ENCODE measurements at places on chromosomes 4 and X.
A peak's percentile ranks its signal among the peaks of the same experiment; 100 is the strongest.

- DNase-seq: no peak
Measured at GRCh38 chrX:38538134-38538533, 23.2 kb upstream of the TSPAN7 start.

- no peak for DNase-seq
Measured at GRCh38 chr4:141130947-141131605, 2.2 kb downstream of the RNF150 start.

DNA sequence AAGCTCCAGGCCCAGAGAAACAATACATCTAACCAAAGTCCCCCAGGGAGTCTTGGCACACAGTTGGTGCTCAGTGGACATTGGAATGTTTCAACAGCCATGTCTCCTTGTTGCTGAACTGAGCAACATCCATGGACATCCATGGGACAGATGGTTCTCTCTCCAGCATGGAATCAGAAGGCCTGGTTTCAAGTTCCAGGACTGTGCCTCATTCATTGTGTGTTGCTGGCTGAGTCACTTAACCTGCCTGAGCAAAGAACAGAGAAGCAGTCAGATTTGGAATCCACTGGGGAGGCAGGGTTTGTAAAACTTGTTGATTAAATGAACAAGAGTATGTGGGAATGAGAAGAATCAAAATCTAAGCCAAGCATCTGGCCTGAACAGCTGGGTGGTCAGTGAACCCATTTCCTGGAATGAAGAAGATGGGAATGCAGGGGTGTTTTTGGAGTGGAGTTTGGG, 147.9 kb downstream of the CHIC2 start:
- no peak for DNase-seq

DNA sequence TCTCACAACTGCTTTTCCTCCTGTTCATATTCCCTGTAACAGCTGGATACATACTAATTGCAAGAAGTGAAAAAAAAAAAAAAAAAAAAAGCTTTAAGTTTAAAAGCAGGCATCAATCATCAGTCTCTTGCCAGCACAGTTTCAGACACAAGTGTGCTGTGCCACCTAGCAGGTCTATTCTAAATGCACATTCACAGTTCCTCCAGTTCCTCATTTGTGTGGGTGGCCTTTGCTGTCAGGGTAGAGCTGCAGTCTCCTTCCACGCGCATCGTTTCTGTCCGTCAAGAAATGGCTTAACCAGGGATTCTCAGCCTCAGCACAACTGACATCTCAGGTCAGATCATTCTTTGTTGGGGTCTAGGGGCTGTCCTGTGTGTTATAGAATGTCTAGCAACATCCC, 61.6 kb downstream of the SCML1 start:
- no peak for DNase-seq

DNA sequence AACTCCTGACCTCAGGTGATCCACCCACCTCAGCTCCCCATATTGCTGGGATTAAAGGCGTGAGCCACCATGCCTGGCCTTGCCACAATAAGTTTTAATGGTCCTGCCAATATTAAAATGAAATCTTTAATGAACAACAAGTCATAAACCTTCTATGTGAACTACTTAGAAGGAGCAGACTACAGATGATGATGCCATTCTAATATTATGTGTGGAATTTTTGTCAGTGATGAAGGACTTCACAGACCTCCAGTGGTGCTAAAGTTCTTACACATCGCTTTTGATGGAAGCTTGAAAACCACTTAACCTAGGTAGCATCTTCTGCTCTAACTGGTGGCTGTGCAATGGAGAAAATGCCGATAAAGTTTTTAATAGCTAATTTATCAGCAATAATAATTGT, 331.4 kb downstream of the CCSER1 start:
- DNase-seq: no peak

DNA sequence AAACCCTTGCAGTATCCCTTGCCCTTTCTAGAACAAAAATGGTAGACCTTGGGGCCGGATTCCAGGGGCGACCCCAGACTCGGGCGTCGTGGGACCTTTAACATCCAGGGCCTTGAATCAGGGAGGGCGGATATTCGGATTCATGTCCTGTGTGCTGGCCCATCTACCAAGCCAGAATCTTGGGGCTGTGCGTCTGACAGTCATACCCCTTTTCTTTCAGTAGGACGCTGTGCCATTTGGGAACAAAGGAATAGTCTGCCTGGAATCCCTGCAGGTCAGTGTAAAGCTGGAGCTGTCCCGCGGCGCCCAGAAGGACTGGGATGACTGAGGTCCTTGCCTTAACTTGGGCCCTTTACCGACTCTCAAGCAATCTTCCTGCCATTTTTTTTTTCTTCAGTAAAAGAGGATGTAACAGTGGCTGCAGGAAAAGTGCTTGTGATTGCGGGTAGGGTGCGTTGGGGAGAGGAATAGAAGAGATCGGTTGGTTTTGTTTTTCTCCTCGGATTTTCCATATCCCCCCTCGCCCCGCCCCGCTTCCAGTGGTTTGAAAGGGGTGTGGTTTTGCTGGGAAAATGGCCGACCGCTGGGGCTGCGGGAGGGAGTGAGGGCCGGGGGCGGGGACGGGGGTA, 518 bp downstream of the ARMCX1 start:
- peak; percentile 19 for DNase-seq

DNA sequence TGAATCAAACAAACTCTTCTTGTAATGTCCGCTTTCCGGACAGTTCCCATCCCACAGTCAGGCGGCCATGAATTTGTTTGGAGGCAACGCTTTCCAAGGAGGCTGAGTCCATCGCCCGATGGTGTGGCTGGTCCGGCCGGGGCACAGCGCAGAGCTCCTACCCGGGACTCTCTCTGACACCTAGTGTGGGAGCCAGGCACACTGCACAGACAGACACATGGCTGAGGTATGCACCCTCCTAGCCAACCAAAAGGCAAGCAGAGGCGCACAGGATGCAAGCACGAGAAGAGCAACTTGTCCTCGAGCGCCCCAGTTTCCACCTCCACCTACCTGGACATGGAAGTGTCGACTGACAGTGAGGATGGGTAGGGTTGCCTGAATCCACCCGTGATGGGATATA, 87.5 kb downstream of the LEF1 start:
- no peak for DNase-seq

GRCh38 chr4:6574747-6575502, at the start of gene MAN2B2:
Gene MAN2B2, plus strand, starts transcription at chr4:6575189. Its CDS starts 22 bp downstream, at chr4:6575211.
- peak; percentile 97 for DNase-seq

- no peak for DNase-seq
Measured at GRCh38 chr4:150938873-150939499, 76.1 kb downstream of the LRBA start.

- no peak for DNase-seq
Measured at GRCh38 chr4:148259841-148260240, 182.4 kb downstream of the NR3C2 start.

- DNase-seq: no peak
Measured at GRCh38 chr4:127406187-127406586, 226.6 kb upstream of the INTU start.

DNA sequence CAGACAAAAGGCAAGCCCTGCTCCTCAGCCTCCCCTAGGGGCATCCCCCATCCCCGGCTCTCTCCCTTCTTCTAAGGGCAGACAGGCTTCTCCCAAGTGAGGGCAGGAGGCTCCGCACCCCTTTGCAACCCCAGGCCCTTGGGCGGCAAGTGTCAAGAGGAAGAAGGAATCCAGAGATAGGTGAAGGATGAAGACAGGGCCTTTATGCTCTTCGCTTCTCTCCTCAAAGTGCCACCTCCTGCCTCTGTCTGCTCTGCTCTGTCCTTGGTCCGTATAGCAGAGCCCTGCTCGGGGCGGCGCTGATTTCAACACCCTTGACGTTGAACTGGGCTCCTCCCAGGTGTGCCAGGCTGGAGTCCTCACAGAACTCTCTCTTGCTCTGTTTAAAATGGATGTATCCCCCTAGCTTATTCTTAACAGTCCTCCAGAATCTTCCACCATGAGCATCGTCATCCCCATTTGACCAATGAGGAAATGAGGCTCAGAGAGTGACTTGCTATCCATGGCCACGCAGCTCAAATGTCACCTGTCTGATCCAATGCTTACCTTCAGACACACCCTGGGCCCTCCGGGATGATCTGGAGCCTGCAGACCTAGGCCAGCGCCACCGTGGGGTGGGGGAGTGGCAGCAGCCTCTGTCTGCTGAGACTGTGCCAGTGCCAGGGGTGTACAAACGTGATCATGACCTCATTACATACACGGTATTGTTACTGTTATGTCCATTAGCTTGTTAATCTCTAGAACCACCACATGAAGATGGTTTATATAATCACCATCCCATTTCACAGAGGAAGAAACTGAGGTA, 99.8 kb downstream of the PHKA2 start:
- no peak for DNase-seq

- no peak for DNase-seq
Measured at GRCh38 chrX:118577041-118577440, 81.4 kb downstream of the DOCK11 start.

GRCh38 chr4:54553001-54553400, 104.8 kb upstream of the KIT start:
- DNase-seq: no peak

- DNase-seq: no peak
Measured at GRCh38 chr4:33064238-33064637, 2344.1 kb downstream of the PCDH7 start.

- DNase-seq: no peak
Measured at GRCh38 chr4:183831683-183832082, 73.4 kb upstream of the STOX2 start.

- DNase-seq: no peak
Measured at GRCh38 chr4:119314356-119314755, 7.6 kb downstream of the FABP2 start.

DNA sequence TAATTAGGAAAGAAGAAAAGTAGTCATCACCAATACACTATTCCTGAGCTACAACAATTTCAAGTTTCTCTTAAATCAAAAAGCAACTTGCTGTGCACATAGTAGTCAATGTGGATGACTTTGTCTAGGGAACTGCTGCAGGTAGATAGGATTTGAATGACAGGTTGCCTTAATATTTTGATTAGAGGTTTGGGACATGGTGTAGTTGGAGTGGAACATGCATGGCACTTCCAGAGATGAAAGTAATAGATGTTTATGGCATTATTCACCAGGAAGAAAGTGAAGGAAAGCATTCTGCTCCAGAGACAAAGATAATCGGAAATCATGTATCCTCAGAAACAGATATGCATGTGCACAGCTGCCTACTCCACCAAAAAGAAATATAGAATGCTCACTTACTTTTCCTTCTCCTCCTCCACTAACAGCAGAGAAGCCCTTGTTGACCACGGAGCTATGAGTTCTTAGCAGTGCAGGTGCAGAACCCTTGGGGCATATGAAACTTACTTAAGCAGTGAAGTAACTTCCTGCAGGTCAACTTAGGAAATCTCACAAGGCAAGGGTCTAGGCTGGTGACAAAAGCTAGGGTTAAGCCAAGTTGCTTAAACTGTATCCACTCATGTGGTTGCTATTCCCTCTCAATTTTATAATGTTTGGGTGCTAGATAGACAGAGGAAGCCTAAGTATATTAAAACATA, 390.8 kb downstream of the HNRNPD start:
- no peak for DNase-seq

DNA sequence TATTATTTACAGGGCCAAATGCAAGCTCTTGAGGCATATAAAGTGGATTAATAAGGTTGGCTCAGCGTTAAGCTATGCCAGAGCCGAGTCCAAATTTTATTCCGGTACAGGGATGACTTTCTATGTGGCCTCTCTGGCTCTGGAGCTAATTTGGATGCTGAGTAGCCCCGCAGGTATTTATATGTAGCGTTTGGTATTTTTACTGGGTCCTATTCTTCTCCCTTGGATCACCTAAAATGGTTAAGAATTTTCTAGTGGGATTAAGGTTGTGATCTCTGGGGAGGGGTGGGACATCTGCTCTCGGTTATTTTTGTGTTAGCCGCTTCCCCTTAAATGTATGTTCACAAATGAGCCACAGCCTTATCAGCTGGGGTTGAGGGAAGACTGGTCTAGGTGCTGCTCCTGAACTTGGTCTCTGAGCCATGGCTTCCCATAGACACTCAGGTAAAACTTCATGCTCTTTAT, 49.4 kb downstream of the FHL1 start:
- no peak for DNase-seq

- DNase-seq: no peak
Measured at GRCh38 chr4:109166586-109166985, 135.9 kb downstream of the COL25A1 start.

DNA sequence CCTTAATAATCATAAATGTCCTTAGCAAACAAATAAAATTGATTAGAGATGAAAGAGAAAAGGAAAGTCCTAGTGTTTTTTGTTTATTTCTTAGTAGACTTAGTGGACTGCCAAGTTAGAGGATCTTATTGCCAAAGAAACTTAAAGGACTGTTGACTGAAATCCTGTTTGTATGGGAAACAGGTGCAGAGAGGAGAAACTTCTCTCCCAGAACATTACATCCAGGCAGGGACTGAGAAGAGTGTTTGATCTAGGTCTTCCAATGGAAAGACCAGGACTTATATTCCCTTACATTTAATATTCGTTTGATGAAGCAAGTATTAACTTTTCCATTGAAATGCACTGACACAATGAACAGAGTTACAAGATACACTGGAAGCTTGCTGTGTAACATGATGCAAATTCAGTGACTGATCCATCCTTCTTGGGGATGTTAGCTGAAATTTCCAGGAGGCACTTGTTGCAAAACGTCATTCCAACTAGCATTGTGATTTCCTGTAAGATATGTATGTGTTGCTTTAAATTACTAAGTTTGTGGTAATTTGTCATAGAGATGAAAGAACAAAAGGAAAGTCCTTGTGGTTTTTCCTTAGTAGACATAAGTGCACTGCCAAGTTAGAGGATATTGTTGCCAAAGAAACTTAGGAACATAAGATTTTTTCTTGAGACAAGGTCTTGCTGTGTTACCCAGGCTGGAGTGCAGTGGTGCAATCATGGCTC, 505.6 kb downstream of the STIM2 start:
- no peak for DNase-seq

DNA sequence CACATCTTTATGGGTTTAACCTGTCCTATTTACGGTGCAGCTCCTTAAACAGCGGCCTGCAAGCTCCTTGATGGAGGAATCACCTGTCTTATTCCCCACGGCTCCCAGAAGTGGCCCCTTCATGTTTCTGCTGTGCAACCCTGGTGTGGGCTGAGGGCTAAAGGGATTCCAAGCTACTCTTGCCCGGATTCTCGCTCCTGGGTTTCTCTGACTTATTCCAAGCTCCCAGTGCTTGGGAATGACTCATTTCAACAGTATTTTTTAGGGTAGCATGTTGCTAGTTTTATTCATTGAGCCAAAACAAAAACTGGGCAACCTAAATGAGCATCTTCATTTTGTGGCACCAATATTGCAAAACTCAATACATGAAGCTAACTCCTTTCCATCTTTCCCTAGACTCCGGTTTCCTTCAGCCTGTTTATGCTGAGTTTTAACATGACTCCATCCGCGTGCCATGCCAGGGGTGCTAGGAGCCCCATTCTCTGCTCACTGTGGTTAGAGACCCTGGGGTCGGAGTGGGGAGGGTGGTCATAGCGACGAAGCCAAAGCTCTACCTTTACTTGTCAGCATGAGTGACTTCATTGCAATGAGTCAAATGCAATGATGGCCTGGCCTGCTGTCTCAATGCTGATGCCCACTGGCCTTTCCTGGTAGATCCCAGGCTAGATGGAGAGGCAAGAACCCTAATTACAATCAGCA, 349.7 kb downstream of the NR3C2 start:
- no peak for DNase-seq

- no peak for DNase-seq
Measured at GRCh38 chr4:44652002-44652401, 577 bp upstream of the YIPF7 start.

Data from T47D (cell line).